ENCODE measurements at places on chromosomes 2 and 18.

- no peak for DNase-seq
Observed at GRCh38 chr18:59921384-59921891, 21.6 kb downstream of the PMAIP1 start.

DNA sequence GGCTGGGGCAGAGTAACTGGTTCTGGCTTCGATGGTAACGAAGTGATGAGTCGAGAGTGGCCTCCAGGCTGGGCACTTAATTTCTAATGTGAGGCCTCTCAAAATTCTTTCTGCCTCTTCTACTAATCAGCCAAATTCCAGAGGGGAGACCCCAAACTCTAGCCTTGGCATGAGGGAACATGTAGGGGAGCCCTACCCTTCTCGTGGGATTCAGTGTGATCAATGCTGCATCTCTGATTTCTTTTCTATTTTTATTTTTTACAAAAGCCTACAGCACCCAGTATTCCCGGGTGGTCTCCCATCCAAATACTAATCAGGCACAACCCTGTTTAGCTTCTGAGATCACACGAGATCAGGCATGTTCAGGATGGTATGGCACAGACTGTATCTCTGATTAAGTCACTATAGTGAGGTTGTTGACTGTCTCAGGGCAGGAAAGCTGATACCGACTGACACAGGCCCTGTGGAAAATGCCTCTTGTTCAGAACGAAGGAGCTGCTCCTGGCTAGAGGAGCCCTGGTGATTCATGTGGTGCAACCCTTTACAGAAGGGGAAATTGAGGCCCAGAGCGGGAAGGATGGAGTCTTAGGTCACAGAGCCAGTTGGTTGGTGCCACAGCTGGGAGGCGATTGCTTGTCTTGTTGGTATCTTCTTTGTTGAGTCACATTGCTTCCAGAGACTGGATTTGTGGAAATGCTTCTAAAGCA, 126.3 kb upstream of the HS6ST1 start:
- no peak for DNase-seq

- DNase-seq = no peak
Observed at GRCh38 chr18:9869715-9870430, 15.9 kb upstream of the TXNDC2 start.

- no peak for DNase-seq
Observed at GRCh38 chr2:152114366-152114765, 15.5 kb upstream of the CACNB4 start.

DNA sequence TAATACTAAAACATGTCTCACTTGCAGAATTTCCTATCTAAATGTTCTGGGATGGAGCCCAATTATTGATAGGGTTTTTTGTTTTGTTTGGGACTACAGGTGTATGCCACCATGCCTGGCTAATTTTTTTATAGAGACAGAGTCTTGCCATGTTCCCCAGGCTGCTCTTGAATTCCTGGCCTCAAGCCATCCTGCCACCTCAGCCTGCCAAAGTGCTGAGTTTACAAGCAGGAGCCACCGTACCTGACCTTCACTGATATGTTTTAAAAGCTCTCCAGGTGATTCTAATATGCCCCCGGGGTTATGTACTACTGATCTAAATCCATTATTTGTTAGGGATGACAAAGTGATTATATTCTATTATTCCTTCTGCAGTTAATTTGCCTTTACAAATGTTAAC, 2.2 kb downstream of the ELAC1 start:
- no peak for DNase-seq

- DNase-seq = no peak
Observed at GRCh38 chr18:77022556-77022955, 110.0 kb downstream of the MBP start.

GRCh38 chr2:232929303-232930058, 59.4 kb downstream of the SNORC start:
- DNase-seq = no peak

DNA sequence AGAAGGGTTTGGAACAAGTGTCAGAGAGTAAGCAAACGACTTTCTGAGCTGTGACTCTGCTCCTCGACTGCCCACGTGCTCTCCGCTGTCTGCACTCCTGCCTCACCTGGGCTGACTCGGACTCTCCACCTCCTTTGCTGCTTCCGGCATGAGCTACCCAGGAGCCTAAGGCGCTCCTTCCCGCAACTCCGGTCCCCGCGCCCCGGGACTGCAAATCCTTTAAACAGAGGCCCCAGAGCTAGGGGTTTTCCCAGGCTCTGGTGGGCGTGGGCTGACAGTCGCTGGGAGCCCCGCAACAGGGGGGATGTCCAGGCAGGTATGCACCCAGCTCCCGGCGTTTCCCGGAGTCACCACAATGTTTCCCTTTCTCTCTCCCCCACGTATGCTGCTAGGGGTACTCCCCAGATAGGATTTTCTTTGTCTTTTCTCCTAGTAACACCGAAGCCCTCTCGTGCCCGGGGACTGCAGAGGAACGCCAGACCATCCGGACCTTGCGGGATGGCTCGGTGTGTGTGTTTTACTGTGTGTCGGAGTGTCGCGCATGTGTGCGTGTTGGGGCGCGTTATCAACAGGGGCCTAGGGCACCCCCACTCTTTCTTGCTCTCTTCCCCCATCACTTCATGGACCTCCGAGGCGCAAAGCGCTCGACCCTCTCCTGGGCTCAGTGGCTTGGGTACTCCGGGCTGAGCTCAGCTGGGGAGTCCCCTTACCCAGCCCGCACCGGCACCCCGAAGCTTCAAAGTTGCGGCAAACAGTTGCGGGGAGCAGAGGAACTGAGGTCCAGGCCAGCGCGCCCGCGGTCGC, 691 bp upstream of the THSD7B start:
- DNase-seq = no peak

- DNase-seq = peak; percentile 27
Observed at GRCh38 chr2:233443511-233444183, 89.4 kb downstream of the DGKD start.

- DNase-seq = no peak
Observed at GRCh38 chr2:101428422-101429176, 41.3 kb upstream of the CREG2 start.

GRCh38 chr18:31783059-31783458, 22.4 kb upstream of the SLC25A52 start:
- DNase-seq = no peak

DNA sequence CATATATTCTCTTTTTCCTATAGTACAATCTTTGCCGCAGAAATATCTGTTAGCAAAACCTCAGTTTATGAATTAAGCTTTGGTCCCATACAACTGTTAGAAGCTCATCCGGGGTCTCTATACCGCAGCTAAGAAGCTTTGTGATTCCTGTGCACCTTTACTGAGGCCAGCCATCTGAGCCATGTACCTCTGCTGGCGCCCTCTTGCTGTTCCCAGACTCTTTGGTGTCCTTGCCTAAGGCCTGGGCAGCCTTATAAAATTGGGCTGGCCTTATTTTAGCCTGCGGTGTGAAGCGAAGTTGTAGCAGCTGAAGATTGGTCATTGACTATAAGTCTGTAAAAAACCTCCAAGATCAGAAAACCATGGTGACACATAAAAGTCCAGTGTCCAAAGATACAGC, 1135.1 kb upstream of the CHAC2 start:
- no peak for DNase-seq

DNA sequence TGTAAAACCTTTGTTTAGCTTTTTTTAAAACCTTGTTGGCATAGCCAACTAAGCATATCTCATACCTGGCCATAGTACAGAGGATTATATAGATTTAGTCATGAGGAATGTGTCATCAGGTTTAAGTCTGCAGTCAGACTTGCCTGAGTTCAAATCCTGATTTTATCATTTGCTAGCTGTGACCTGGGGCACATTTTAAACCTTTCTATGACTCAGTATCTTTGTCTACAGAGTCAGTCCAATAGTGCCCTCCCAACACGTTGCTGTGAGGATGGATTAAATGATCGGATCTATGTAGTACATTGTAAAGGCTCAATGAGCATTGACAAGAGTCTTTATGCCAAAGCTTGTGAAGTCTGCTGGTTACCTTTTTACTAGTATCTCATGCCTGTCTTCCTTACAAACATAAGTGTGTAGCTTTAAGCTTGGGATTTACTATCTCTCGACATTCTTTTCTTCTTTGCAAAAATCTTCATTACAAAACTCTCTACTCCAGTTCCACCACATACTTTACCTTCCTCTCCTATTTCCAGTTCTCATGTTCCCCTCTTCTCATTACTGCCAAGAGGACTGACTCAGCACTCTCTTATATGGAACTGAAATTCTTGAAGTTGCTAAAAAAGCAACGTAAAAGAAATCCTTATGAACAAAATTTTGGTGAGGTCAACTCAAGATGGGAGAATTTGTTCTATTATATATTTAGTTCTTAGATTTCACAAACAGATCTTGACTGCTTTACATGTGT, 68.1 kb upstream of the RBMS1 start:
- DNase-seq = no peak

- DNase-seq = no peak
Observed at GRCh38 chr2:66984864-66985263, 412.3 kb upstream of the ETAA1 start.

GRCh38 chr2:216015722-216016464, 2.5 kb upstream of the MREG start:
- no peak for DNase-seq

DNA sequence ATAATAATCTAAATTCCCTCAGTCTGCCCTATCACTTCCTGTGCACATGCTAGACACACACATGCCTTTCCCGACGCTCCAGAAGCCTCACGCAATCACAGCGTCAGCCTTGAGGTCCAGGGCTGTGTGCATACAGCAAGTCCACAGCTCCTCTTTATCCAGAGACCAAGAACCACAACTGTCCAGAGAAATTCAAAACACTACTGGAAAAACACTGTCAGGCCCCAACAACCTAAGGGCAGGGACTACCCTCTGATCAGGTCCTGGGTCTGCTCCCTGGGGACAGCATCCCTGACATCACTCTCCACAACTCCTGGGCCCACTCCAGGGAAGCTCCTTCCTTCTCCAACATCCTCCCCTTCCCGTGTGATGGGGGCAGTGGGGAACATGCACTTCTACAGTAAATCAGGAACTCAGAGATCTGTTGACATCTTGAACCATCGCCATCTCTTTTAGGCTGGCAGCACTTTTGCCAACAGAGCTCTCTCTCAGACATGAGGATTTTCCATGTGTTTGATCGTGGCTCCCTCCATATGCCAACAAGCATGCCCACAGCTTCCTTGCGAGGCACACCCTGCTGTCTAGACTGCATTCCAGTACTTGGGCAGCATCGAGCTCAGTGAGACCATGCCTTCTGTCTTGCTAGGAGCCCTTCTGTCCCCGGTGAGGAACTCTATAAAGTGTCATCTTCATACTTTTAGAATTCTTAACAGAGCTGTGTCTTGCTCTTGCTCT, 15.4 kb downstream of the TEX51 start:
- no peak for DNase-seq

DNA sequence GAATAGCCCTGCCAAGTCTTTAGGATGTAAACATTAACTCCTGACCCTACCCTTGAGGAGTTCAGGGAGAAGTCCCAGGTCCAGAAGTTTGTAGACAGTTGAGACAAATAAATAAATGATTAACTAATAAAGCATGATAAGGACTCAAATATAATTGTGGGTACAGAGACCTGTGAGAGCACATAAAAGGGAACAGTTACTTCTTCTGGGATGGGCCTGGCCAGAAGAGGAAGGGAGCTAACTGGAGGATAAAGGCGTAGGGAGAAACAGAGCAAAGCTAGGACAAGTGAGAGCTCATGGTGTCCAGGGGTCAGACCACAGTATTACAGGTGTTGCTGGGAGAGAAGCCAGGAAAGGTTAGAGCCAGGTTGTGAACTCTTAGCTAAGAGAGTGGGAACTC, 3.0 kb downstream of the LCLAT1 start:
- DNase-seq = no peak

- no peak for DNase-seq
Observed at GRCh38 chr2:7887441-7887840, 794.4 kb upstream of the ID2 start.

- no peak for DNase-seq
Observed at GRCh38 chr2:196839574-196839973, 30.4 kb upstream of the C2orf66 start.

- peak; percentile 98 for DNase-seq
Observed at GRCh38 chr2:70142590-70143313, 48.1 kb downstream of the C2orf42 start.

DNA sequence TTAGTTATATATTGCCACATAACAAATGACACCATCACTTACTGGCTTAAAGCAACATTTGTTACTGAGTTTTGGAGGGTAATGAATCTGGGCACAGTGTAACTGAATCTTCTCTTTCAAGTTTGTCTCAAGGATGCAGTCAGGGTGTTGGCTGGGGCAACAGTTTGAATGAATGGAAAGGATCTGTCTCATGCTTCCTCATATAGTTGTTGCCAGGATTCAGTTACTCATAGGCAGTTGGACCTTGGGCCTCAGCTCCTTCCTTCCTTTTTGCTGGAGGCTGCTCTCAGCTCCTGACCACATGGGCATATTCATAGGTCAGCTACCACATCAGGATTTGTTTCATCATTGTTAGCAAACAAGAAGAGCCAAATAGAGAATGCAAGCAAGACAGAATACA, 466.1 kb upstream of the MC4R start:
- no peak for DNase-seq

DNA sequence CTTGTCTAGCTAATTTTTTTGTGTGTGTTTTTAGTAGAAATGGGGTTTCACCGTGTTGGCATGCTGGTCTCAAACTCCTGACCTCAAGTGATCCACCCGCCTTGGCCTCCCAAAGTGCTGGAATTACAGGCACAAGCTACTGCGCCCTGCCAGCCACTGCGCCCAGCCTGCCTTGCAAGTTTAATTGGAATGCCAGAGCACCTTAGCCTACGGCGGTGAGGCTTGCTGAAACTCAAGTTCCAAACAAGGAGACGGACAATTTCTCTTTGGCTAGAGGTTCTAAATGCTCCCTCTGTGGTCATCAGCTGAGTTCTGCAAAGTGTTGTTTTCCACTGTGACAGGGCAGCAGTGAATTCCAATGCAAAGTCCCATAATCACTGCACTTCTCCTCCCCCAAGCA, 583.4 kb downstream of the KCNJ3 start:
- no peak for DNase-seq

GRCh38 chr2:169158874-169159273, 89.5 kb downstream of the DHRS9 start:
- DNase-seq = no peak

DNA sequence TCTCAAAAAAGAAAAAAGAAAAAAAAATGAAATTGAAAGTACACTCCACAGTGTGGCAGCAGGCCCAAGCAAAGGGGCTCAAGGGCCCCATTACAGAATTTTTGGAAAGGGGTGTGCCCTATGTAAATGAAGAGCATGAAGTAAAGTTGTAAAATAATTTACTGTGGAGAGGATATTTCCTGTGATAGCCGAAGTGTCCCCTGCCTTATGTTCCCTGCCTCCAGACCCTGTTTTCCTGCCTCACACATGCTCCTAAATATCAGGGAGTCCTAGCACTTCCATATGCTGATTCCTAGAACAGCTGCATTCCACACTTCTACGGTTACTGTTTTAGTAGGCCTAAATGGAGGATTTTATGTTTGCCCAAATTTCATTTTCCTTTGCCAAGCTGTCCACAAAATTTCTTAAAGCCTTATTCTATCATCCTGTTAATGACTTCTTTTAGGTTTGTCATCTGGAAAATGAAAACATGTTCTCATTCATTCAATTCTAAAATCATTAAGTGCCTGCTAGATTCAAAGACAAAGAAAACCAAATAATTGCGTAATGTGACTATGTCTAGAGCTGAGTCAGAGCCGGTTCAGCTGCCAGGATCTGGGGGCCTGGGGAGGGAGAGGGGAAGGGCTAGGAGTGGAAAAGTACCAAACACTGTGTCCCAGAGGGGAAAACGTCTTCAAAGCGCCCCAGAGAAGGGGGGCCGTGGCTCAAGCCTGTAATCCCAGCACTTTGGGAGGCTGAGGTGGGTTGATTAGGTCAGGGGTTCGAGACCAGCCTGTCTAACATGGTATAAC, 25.9 kb upstream of the IMPA2 start:
- no peak for DNase-seq

All from NCI-H1048 (cell line).